HS-27A (cell line): ENCODE measurements at places on chromosomes 6 and 20.

DNA sequence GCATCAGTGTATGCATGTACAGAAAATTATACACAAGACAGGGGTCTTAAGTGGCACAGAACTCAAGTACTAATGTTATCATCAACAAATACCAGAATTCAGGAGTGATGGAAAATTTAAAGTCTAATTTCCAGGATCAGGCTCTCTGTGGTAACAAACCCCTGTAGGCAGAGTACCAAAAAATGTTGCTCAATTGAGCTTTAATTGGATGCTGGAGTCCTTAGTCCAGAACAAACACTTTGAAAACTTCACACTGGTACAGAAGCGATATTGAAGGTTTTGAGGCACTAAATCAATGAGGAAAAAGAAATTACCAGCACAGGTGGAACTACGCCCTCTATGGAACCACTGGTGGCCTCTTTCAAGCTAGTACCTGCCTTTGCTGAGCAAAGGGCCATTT is 113.1 kb downstream of the FOXC1 start:
- no peak for DNase-seq

DNA sequence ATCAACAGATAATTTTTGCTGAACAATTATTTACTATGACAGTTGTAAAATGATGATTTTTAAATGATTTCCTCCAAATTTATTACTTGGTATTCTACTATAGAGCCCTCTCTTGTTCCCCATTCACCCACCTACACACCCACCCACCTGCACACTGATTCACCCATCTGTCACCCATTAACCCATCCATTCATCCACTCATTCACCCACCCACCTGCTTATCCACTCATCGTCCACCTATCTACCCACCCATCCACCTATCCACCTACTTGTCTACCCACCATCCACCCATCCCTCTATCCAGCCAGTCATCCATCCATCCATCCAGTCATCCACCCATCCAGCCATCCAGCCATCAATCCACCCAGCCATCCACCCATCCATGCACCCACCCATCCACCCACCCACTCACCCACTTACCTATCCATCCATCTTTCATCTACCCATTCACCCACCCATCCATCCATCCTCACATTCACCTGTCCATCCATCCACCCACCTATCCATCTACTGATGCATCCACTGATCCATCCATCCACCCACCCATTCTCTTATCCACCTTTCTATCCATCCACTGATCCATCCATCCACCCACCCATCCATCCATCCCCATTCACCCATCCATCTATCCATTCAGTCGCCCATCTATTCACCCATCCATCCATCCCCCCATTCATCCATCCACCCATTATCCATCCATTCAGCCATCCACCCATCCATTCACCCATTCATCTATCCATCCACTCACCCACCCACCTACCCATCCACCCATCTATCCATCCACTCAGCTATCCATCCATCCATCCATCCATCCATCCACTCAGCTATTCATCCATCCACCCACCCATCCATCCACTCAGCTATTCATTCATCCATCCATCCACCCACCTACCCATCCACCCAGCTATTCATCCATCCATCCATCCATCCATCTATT is 72.0 kb downstream of the SYNJ2 start:
- no peak for DNase-seq

- DNase-seq: no peak
These were observed 132.8 kb downstream of the LAMA2 start for GRCh38 chr6:129015721-129016120.

DNA sequence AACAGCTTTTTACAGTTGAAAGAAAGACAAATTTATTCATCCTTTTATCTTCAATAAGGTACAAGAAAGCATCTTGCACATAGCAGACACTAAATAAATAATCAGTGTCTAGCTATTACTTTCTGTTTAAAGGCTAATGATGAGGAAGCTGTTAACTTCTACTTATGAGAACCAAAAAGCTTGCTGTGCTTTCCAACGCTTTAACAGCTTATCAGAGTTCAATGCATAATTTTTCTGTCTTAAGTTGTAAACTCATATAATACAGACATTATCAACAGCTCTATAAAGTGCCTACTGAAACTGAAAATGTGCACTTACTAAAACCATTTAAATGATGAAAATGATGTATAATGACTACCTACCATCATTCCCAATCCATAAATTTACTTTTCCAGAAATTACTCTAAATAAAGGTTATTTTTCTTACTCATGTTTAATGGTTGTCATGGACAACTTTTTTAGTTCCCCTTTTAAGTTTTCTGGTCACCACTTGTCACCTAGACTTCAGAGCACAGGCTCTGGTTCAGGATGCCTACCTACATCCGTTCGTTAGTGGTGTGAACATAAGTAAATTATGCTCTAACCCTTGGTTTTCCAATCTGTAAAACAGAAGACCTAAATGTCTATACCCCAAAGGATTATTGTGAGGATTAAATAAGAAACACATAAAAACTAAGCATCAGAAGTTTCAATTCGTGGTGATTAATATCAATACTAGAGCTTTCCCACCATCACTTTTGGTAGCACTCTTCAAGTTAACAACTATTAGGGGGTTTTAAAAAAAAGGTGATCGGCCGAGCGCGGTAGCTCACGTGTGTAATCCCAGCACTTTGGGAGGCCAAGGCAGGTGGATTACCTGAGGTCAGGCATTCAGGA is 8.0 kb downstream of the PNISR start:
- no peak for DNase-seq

GRCh38 chr20:15831201-15831600 is 742.0 kb downstream of the KIF16B start:
- DNase-seq: no peak

DNA sequence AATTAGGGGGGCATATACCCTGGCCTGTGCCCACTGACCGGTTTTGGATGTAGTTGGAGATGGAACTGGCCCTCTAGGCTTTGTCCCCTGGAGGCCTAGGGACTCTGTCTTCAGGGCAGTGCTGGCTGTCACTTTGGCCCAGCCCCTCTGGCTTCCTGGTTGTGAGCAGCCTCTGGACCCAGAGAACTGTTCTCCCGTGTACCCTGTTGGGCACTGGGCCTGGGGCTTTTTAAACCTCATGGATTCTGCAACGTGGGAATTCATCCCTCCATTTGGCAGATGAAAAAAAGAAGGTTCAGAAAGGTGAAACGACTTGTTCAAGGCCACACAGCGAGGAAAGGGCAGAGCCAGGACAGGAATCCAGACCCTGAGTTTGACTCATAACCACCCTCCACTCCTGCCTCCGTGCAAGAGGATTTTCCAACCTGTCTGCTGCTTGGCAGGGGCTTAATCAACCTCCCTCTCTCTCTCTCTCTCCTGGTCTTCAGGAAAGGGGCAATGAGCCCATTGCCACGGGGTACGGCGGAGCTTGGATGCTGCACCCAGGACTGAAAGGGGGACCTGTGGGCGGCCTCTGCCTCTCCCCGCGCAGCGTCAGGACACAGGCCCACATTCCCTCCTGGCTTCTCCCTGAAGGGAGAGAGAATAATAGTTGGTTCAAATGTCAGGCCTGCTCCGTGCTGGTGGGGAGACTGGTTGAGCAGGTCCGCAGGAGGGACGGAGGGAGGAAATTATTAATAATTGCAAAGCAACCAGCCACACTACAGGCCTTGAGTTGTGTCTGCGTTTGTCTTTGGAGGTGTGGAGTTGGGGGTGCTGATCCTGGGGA is 56.0 kb downstream of the CEBPB start:
- DNase-seq: no peak
